ENCODE measurements at places on chromosomes 16 and 17.

DNA sequence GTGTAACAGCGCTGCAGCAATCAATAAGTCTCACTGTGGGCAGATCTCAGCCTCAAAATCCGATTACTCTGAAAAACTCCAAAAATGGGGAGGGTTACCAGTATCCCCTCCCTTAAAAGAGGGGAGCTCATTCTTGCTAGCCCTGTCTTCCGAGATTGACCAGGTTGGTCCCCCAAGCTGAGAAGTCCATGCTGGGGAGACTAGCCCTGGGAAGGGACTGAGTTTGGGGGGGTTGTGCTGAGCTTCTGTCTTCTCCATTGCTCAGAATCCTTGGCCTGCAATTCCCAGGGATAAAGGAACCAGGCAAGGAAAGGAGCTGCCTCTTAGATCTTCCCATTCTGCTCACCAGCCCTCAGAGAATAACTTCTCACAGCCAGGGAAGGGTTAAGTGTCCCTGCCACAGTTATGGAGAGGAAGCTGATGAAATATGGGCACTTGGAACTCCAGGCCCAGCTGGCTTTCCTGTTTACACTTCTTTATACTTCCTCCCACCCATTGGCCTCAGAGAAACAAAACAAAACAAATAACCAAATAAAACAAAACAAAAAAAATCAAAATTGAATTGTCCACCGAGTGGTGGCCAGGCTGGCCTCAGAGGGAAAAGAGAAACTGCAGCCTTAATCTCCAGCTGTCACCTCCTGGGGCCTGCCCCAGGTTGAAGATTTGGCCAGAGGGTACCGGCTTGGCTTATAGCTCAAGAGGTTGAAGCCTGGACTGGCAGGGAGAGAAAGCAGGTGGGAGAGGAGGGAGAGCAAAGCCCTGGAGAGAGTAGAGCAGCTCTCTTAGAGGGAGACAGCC is 2.6 kb downstream of the HOXB3 start:
- DNase-seq = no peak

DNA sequence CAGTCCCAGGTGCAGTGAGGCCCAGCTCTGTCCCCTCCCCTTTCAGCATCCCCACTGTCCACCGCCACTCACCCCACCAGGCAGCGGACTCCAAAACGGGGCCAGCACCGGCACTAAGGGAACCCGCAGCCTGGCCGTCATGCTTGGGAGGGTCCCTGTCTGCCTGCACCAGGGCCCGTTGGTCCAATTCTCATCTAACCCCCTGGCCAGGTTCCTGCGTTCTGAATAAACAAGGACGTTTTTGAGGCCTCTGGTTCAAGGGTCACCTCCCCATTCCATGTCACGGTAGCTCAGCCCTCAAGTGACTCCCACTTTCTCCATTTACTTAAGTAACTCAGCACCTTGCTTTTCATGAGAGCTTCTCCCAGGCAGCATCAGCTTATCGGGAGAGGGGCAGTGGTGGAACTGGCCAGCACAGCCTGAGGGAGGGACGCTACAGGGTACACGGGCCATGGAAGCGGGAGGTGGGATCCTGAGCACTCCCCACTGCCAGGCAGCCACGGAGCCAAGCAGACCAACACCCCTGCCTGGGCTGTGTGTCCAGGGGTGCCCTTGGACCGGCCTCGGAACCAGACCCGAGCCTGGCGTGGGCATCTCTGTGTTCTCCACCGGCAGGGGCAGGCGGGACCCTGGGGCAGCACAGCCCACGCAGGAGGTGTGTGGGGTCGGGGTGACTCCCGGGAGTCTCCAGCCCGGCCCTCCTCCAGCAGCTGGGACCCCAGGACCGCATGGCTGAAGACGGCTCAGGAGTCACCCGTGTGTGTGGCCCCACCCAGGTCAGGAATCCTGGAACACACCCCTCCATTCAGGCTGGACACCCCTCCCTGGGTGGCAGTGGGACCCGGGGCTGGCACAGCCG is 74.9 kb upstream of the GNG13 start:
- DNase-seq = no peak

DNA sequence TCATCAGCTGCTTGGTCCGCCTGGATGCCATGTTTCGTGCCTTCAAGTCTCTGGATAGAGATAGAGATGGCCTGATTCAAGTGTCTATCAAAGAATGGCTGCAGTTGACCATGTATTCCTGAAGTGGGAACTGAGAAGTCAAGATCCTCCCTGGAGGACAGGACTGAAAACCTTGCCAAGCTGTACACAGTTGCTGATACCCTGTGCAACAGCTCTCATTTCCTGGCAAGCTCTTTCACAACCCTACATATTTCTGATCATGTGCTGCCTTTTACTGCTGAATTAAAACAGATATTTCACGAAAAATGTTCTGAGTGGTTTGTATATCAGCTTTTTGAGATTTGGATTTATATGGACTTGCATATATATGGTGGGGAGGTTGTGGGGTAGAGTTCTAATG is 898 bp downstream of the CAPNS2 start:
- DNase-seq = no peak

- DNase-seq = peak; percentile 27
Measured at GRCh38 chr16:89700649-89701424, 668 bp downstream of the SPATA2L start.

- no peak for DNase-seq
Measured at GRCh38 chr17:73847952-73848351, 203.7 kb upstream of the SDK2 start.

- DNase-seq = peak; percentile 67
Measured at GRCh38 chr17:80498242-80498919, 22.0 kb upstream of the NPTX1 start.

- DNase-seq = no peak
Measured at GRCh38 chr17:28598389-28598788, 436 bp downstream of the SPAG5 start.

DNA sequence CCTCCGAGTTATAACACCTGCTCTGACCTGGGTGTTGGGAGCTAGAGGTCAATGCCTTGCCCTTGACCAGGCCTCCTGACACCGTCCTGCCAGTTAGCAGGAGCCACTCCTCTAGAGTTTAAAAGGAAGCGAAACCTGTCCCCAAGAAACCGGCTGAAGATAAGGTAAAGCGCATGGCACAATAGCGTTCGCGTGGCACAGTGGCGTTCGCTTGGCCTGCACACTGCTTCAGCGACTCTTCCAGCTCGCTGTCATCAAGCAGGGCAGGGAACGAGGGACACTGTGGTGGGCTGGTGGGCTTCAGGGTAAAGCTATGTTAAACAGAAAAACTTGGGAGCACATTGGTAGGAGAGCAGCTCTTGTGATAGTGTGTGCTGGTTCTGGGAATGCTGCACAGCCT is 28.2 kb upstream of the ETV4 start:
- no peak for DNase-seq

DNA sequence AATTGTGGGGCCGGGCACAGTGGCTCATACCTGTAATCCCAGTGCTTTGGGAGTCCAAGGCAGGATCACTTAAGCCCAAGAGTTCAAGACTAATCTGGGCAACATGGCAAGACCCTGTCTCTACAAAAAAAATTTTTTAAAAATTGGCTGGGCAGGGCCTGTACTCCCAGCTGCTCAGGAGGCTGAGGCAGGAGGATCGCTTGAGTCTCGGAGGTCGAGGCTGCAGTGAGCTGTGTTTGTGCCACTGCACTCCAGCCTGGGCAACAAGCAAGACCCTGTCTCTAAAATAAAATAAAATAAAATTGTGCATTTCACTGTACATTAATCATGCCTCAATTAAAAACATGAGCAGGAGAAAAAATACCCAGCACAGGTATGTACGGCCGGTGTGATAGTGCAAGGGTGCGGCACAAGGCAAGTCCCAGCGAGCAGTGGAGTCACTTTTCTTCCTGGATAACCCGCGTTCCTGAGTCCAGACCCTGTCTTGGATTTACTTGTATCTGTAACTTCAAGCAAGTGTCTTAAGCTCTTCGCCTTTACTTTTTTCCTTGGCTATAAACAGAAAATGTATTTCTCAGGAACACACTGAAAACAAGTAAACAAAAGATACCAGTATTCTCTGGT is 11.4 kb downstream of the ZDHHC7 start:
- no peak for DNase-seq

DNA sequence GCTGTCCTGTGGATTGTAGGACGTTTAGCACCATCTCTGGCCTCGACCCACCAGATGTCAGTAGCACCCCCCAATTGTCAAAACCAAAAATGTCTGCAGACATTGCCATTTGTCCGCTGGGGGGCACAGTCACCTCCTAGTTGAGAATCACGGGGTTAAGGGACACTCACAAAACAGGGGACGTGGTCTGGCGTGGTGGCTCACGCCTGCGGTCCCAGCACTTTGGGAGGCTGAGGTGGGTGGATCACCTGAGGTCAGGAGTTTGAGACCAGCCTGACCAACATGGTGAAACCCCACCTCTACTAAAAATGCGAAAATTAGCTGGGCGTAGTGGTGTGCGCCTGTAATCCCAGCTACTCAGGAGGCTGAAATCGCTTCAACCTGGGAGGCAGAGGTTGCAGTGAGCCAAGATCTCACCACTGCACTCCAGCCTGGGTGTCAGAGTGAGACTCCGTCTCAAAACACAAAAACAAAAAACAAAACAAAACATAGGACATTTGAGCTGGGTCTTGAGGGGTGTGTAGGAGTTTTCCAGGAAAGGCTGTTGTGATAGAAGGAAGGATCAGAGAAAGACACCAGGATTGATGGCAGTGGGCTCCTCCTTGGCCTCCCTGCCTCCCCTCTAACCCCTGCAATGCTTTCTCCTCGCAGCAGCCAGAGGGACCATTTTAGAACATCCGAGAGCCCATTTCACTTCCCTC is 171.8 kb upstream of the GSE1 start:
- no peak for DNase-seq

DNA sequence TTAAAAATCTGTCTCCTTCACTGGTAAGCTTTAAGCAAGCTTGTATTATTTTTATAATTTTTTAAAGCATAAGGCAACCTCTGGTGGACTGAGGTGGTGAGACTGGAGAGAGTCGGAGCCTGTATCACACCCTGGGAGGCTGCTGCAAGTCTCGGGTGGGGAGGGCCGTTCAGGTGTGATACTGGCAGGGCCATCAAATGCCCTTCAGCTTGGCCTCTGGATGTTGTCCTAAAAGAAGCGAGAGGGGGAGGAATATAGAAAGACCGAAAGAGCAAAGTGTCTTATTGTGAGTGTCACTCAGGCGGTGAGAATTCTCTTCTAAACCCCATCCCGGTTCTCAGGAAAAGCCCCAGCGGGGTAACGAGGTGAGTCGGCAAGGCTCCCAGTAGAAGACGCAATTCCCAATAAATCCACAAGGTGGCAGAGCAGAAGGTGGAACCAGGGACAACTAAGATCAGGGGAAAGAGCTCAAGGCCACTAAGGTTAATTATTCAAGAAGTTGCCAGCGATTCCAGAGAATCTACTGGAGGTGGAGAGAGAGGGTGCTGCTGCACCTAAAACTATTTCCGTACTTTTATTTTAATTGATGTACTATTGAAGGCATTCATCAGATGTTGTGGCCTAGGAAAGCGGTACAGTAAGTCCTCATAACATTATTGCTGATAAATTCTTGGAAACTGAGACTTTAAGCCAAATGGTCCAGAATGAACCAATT is 14.1 kb downstream of the C17orf67 start:
- peak; percentile 83 for DNase-seq

- DNase-seq = peak; percentile 90
Measured at GRCh38 chr16:84672276-84673202, 24.2 kb downstream of the KLHL36 start.

- no peak for DNase-seq
Measured at GRCh38 chr17:14123619-14124278, 54.4 kb downstream of the COX10 start.

DNA sequence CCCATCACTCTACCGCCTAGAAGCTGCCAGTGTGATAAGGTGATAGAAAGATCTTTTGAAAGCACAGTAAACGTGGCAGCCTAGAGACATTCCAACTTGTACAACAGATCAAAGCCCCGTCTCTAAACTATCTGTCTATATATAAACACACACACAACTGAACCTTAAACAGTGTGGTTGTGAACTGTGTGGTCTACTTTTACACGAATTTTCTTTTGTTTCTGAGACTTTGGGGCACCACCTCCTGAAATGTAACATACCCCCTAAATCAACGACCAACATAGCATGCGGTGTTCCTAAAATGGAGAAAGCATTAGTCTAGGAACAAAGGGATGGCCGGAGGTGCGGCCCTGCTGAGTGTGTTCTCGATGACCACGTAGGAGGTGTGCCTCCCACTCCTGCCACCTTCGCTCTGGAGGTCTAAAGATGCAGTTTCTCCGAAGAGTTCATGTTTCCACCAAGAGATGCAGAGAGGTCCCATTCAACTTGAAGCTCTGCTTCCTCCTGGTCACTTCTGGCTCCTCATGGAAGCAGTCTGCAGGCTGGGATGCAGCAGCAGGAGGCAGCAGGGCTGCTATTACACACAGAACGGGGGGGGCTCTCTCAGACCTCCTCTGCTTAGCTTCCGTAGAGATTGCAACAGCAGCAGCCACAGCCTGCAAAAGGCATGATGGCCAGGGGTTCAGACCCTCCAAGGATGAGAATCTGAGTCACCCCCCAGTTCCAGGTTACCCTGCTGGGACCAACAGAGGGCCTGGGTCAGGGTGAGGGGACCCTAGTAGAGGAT is 22.6 kb upstream of the USP10 start:
- DNase-seq = no peak
